Stimulated activated CD4-positive, alpha-beta T cell treated with anti-CD3 and anti-CD28 coated beads, Interleukin-2, amount 100 ng/mL, for 48 hours (primary cell): ENCODE measurements at places on chromosomes 13 and 19.

DNA sequence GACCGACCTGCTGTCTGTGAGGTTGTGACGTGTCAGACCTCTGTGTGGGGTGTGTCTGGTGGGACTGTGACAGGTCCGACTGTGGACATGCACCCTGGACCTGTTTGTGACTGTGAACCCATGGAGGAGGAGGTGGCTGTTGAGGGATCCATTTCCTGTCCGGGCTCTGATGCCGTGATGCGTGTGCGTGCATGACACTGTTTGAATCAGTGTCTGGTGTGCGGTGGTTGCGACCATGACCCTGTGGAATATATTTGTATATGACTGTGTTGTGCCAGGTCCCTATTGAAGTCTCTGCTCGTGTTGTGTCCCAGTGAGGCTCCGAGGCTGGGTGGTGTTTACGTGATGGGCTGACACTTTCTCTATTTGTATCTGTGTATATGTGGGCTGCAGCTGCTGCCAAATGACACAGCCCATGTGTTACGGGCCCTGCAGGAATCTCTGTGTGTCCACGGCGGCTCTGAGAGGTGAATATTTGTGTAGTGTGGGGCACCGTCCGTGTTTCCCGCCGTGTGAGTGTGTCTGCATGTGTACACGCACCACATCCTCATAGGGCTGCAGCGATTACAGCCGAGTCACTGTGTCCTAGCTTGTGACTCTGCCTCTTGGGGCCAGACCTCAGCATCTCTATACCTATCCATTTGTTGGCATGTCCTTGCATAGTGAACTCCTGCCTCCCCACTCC, 18.3 kb downstream of the CCDC97 start:
- peak; percentile 41 for DNase-seq

DNA sequence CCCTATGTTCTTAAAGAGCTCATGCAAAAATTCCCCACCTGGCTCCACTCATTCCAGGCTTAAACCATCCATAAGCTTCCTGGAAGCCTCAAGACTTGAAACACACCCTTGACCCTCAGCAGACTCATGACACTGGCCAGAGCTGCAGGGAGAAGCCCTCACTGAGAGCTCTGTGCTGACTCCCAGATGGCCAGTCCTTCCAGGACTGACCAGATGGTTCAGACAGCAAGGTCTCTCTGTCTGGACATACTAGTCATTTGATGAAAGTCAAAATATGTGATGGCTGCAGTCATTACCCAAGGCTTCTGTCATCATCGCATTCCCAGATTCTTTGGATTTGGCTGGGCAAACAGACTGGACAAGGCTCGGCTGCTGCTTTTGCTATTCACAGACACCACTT, 397.4 kb downstream of the FOXO1 start:
- DNase-seq, result no peak

- DNase-seq, result no peak
These were observed 140 bp downstream of the PLEKHJ1 start for GRCh38 chr19:2236064-2236313.

- no peak for DNase-seq
These were observed 13.4 kb upstream of the GJB2 start for GRCh38 chr13:20206065-20206697.

GRCh38 chr13:98947925-98948324, 29.9 kb downstream of the DOCK9 start:
- DNase-seq, result no peak

DNA sequence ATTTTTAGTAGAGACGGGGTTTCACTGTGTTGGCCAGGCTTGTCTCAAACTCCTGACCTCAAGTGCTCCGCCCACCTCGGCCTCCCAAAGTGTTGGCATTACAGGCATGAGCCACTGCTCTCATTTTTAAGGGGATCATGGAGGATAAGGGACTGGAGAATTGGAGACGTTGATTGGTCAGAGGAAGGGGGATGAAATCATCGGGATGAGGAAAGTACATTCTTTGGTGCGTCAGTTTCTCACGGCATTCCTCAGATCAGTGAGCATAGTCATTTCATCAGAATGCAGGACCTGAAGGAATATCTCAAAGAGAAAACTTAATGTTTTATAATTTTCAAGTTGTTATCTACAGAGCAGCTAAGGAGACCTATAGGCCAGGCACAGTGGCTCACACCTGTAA, 14.0 kb downstream of the ZNF114 start:
- DNase-seq, result no peak

- no peak for DNase-seq
These were observed 4.1 kb downstream of the ENOX1 start for GRCh38 chr13:43782686-43783085.

DNA sequence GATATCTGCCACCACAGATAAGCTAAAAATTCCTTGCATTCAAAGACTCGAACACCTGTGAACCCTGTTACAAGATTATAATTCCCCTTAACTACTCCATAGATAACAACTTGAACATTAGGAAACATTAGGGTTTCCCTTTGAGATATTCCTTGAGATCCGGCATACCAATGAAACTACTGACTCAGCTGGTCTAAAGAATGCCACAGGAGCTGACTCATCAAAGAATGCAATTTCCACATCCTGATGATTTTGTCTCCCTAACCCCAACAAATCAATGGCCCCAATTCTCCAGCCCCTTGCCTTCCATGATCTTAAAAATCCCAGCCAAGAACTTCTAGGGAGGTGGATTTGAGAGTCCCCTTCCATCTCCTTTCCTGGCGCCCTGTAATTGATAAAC, 35.6 kb upstream of the ZNF599 start:
- no peak for DNase-seq

DNA sequence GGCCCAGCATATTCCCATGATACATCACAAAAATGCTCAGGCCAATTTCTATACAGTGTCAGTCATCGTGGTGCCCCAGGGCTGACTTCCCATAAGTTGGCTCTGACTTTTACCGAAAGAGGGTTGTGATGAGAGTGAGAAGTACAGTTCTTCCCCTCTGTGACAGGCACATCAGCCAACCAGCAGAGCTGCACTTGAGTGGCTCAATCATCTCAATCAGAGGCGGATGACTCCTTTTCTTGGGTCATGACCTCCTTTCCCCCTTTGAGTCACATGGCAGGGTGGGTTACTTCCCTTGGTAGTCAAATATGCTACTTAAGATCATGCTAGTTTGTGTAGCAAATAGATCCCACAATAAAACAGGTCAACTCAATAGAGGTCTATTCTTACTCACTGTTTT, 6.9 kb upstream of the AMER2 start:
- no peak for DNase-seq

GRCh38 chr19:2574971-2575630, 99.2 kb downstream of the GADD45B start:
- no peak for DNase-seq

GRCh38 chr13:57644106-57644505, 12.6 kb downstream of the PCDH17 start:
- DNase-seq, result no peak

DNA sequence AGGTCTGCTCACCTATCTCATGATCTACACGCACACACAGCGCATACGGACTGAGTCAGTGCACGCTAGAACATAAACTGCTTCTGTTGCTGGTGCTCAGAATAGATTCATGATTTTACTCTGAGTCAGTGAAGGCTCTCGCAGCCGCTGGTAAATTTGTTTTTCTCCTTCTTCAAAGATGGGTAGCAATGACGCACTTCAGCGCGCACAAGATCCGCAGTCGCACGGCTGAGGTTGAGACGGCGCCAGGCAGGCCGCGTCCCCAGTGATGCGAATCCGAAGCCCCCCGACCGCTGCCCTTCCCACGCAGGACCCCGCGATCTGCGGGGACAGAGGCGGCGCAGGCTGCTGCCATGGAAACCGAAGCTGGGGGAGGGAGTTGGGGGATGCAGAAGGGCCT, 103.7 kb upstream of the USP29 start:
- DNase-seq, result no peak

DNA sequence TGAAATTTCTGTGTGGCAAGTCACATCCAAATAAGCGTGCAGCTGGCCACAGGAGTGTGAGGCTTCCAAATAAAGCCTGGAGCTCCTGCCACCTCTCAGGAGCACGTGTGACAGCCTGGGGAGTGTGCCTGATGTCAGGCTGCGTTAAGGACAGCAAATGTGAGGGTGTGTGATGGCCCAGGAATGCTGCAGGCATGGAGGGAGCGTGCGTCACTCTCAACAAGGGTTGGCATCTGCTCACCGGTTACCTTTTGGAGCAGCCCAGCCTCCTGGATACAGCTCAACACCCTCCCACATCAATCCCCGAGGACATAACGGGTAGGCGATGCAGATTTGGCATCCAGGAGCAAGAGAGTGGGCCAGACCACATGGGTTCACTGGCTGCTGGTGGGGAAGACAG, 19.0 kb downstream of the NUMBL start:
- no peak for DNase-seq
